ENCODE measurements at places on chromosomes 1 and 21. TPM values are rescaled to one million over a fixed set of nuclear protein-coding genes. Genes with fewer than 3 reads are reported as not detected.

ELF3 gene
- polyA plus RNA-seq: 0.27 TPM

DMRTA2 gene
- not detected for polyA plus RNA-seq

LDLRAD1 gene
- polyA plus RNA-seq: not detected

FCAMR gene
- not detected for polyA plus RNA-seq

CSMD2 gene
- 0.84 TPM for polyA plus RNA-seq

Measured in muscle of back (tissue), 13 donors.